ENCODE measurements at places on chromosomes 12 and 14.
A peak's percentile ranks its signal among the peaks of the same experiment; 100 is the strongest.

DNA sequence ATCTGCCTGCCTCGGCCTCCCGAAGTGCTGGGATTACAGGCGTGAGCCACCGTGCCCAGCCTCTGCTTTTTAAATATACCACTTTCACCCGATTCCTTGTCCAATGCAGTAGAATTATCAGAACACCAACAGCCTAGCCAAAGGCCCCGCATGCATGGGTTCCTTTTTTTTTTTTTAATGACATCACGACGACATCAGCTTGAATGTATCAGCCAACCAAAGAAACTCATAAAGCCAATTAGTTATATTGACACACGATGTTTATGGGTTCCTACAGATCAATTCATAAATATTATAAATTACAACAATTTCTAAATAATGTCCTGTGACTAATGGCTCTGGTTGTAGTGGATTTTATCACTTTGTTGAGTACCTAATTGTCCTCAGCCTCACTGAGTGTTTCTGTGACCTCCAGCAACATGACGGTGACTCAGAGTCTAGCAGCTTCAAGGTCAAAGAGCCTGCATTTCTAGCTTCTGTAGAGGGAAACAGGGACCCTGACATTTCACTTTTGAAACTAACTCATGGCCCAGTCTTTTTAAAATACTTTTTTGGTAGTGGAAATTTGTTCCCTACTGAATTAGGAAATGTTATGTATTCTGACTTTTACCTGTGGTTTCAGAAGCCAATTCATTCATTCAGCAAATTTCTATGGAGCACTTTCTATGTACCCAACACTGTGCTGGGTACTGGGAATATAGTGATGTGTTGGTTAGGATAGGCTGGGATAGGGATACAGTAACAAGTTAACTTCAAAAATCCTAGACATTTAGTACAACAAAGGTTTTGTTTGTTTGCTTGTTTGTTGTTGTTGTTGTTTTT is 144.1 kb downstream of the SUDS3 start:
- DNase-seq, result no peak

DNA sequence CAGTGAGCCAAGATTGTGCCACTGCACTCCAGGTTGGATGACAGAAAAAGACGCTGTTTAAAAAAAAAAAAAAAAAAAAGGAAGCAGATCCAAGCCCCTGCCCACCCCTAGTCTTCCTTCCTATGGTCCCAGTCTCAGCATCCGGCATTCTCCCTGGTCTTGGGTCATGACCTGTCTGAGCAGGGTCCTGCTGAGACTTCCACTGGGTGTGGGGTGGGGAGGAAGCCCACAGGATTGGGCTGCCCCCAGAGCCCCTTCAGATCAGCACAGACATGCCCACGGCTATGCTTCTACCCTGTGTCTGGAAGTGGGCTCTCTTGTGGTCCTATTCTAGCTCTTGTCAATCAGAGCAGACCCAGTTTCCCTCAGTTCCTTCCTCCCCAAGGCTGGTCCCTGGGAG is 12.6 kb upstream of the PLEK2 start:
- no peak for DNase-seq

DNA sequence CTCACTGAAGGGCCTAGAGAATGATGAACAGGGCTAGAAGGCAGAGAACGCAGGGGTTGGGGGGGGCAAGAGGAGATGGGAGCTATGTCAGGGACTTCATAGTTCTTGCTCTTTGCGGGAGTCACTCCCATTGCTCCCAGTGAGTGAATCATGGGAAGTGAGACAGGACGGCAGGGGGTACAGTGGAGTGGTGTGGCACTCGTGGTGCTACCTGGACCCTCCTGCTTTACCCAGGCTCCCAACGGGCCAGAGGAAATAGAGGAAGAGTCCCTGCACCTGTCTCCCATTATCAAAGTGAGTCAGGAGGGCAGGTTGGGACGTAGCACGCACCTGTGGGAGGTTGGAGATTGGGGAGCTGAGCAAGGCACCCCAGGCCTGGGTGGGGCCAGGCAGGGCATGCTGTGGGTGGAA is 1.3 kb upstream of the KRT8 start:
- DNase-seq, result no peak

GRCh38 chr12:130013771-130014484 is 110.1 kb upstream of the TMEM132D start:
- no peak for DNase-seq

DNA sequence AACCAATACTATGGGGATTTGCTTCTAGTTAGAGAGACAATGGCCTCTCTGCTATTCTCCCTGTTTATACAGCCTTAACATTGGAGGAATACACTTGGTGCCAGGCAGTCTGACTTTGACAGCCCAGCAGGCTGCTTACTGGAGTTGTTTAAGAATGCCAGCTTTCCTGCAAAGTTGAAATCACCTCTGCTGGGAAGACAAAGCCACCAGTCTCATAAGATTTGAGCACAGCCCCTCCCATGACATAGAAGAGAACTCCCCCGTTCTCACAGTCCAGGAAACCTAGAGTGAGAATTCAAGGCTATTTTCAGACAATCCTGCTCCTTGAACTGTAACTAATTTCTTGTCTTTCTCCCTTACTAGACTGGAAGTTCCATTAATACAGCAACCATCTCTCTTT is 21.1 kb upstream of the CATSPERB start:
- no peak for DNase-seq

DNA sequence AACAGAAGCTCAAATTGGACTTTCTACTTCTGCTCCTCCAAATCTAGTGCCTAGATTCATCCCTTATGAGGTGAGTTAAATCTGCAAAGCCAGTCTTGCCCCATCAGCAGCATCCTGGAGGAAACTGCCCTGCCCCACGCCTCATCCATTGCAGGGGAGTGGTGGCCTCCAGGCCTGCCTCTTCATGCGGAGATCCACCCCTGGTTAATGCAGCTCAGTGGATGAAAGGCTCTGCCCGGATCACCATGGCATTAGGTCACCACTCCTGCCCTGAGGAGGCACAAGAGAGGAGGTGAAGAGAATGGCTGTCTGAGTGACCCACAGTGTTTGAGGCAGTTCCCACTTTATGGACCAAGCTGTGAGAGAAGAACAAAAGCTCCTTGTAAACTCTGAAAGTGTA is 218.1 kb downstream of the C12orf75 start:
- DNase-seq, result no peak

GRCh38 chr14:103556946-103557758 is 5.3 kb downstream of the BAG5 start:
- no peak for DNase-seq

- DNase-seq, result no peak
Measured at GRCh38 chr12:121575952-121576625, 4.7 kb downstream of the KDM2B start.

- no peak for DNase-seq
Measured at GRCh38 chr14:95268350-95268749, 51.4 kb downstream of the CLMN start.

- no peak for DNase-seq
Measured at GRCh38 chr12:87320724-87321123, 708.5 kb downstream of the C12orf50 start.

- DNase-seq, result no peak
Measured at GRCh38 chr14:106511006-106511799, 984.8 kb downstream of the TMEM121 start.

GRCh38 chr14:92797935-92798653 is 4.0 kb downstream of the GOLGA5 start:
- DNase-seq, result no peak

DNA sequence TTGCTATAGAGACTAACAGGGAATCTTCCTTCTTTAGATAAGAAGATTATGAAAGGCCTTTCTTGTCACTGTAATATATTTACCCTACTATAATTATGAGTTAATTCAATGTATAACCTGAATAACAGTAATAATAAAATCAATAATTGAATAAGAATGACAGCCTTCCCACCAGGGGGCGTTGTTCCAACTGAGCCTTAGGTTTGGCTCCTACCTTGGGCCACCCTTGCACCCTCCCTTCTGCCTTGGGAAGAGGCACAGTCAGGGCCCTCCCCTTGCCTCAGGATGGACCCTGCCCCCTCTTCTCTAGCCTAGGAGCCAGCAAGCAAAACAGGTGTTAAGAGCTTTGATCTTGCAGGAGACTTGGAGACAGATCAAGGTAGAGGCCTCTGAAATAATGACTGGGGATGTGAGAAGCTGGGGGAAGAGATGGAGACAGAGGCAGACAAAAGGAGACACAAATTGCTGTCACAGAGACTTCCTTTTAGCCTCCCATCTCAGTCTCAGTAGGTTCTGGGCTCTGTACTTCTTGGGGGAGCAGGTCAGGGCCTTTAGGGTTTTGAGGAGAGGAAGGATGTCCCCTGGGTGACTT is 40.1 kb upstream of the CISTR start:
- peak; percentile 2 for DNase-seq

DNA sequence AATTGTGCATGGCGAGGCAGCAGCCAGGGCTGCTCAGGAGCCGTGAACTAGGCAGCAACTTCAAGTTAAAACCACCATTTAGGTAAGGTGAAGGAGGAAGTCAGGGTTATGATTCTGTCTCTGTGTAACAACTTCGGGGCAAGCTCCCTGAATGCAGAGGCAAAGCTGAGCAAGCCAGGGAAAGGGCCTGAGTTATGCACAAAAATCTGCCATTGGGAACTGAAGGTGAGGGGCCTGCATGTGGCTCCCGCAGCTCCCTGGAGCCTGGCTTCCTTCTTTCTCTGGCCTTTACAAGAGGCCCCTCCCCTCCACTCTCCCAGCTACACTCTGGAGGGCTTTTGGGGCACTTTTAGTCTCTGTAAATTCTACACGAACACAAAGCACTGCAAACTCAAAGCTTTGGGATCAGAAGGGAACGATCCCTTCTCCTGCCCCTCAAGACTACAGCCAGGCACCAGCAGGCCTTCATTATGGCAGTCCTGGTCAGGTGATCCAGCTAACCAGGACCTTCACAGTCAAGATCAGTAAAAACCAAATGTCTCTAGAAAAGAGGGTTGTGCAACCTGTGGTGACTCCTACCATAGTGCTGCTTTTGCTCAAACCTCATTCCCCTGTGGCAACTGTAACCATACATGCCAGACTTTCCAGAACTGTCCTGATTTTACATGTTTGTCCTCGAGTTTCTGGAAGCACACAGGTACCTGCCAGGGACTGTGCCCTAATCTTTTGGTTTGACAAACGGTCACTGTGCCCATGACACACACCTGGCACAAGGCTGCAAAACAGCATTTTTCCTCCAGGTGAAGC is 67.2 kb upstream of the PTGR2 start:
- DNase-seq, result peak; percentile 71

- DNase-seq, result no peak
Measured at GRCh38 chr12:89674326-89674942, 34.2 kb downstream of the ATP2B1 start.

- DNase-seq, result no peak
Measured at GRCh38 chr12:54409267-54409666, 9.8 kb downstream of the ITGA5 start.

GRCh38 chr12:63948211-63948610 is 103.7 kb downstream of the SRGAP1 start:
- DNase-seq, result no peak

DNA sequence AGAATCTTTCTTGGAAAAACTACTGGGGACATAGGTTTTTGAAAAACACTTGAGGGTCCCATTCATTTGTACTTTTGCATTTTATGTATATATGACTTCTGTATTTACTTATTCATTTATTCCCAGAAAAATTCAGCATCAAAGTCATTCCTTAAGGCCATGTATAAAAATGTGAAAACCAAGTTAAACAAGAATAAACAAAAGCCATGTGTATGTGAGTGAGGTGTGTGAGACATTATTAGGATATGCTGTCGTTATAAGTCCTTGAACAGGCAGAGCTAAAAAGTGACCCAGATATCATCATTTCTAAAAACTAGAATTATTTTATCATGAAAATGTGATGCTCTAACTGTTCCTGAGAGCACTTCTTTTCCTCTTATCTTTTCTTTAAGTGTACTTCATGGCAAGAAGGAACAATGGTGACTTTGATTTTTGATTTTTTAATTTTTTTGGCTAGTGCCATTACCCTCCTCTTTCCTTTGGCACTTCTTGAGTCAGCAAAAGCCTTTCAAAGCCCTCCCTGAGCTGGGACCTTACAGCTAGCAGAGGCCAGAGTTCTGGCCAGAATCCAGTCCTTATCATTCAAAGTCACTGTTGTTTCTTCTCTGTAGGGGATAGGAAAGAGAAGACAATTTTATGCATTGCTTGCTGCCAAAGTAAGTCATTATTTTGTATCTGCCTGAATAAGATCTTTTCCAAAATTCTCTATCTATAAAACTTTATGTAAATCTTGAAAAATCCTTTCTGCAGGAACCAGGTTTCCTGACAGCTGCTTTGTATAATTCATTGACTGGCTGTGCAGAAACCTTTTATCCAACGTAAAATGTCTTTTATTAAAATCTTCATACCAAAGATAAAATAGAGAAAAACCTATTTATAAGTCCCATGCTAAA is 419.7 kb upstream of the PRICKLE1 start:
- DNase-seq, result no peak

DNA sequence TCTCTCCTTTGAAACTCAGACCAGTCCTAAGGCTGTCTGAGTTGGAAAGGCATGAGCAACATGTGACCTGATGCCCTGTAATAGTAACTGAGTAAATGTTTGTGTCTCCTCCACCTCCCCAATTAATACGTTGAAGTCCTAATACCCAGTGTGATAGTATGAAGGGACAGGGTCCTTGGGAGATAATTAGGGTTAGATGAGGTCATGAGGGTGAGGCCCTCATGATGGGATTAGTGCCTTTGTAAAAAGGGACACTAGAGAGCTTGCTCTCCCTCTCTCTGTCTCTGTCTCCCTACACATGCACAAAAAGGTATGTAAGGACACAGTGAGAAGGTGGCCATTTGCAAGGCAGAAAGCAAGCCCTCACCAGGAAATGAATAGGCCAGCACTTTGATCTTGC is 18.1 kb upstream of the KIF21A start:
- no peak for DNase-seq

- DNase-seq, result no peak
Measured at GRCh38 chr12:54287261-54288157, 7.0 kb downstream of the HNRNPA1 start.

DNA sequence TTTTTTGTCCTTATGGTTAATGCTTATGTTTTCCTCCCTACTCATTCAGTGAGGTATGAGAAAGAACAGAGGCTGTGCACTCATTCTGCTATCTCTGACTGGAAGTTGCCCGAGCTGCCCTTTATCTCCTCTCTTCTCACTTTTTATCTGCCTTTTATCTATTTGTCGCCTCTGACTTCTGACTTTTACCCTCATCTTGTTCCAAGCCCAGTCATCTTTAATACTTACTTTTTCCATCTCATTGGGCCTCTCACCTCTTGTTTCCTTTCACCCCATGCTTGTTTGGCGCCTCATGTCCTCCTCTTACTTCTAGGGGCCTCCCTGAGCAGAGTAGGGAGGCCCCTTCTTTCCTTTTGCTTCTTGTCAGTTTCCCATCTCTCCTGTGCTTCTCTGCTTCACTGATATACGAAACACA is 50.7 kb downstream of the DIP2B start:
- no peak for DNase-seq

GRCh38 chr12:11970155-11970520 is 100.6 kb upstream of the BCL2L14 start:
- DNase-seq, result no peak

GRCh38 chr12:82805812-82806497 is 119.2 kb downstream of the TMTC2 start:
- DNase-seq, result no peak

GRCh38 chr12:124507188-124508109 is 60.0 kb downstream of the NCOR2 start:
- no peak for DNase-seq

- no peak for DNase-seq
Measured at GRCh38 chr12:124613151-124613585, 45.8 kb upstream of the NCOR2 start.

- DNase-seq, result no peak
Measured at GRCh38 chr12:98752726-98753125, 107.6 kb downstream of the APAF1 start.

- no peak for DNase-seq
Measured at GRCh38 chr14:80570930-80571298, 359.6 kb upstream of the DIO2 start.

- DNase-seq, result no peak
Measured at GRCh38 chr14:101008196-101008595, 104.7 kb upstream of the RTL1 start.

All from CD14-positive monocyte (primary cell).